ENCODE measurements at places on chromosomes 3 and 15.

DNA sequence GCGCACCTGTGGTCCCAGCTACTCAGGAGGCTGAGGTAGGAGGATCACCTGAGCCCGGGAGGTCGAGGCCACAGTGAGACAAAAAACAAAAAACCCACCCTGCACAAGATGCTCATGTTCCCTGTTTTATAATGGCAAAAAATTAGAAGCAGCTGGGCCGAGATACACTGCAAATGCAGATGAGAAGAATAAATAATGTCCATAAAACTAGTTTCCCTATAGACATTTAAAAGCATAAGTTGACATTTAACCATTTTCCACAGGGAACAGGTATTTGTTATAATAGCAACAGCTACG lies 537 bp upstream of the SCAP start:
- DNase-seq, result no peak

DNA sequence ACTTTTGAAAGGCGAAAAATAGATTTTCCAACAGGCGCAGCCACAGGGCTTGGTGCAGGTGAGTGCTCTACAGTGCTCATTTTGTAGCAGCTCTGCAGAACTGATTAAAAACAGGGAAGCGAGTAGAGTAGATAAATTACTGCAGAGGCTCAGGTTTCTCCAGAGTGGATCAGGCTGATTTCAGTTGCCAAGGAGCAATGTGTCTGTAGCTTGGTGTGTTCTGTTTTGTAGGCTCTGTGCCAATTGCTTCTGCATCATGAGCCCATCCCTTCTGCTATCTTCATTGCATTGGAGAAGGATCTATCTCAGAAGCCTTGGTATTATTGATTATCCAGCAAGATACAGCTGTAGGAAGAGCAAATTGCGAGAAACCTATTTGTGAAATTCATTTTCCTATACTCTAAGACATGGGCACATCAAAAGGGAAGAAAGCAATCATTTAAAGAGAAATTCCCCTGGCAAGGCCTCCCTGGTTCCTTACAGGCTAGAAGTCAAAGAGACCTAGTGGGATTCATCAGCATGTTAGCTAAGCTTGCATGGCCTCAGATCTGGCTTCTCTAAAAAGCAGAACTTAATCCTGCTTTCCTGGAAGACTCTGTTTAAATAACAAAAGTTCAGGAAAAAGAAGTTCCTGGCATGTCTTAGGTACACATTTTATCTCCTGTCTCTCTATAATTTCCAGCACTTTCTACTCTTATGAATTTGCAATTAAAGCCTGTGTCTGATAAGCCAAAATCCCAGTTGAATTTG lies 432.4 kb upstream of the ATP10A start:
- peak; percentile 20 for DNase-seq

GRCh38 chr3:177471733-177472480 lies 274.6 kb upstream of the TBL1XR1 start:
- no peak for DNase-seq

DNA sequence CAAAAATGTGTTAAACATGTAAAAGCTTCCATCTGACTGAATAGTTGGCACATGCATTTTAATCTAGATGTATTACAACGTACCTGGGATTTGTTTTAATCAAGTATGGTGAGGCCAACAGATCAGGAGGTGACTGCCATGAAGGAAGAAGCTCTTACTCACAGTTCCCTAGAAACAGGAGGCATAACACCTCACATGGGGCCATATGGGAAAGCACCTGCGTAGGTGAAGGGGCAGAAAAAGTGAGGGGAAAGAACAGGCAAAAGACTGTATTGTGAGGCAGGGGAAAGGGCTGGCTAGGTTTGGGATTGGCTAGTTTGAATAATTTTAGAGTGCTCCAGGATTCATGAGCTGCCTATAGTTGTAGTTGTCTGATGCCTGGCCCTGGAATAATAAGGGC lies 9.6 kb downstream of the SQOR start:
- DNase-seq, result no peak

GRCh38 chr3:41673650-41674049 lies 288.3 kb downstream of the ULK4 start:
- DNase-seq, result no peak

GRCh38 chr3:125019271-125019670 lies 36.5 kb downstream of the HEG1 start:
- no peak for DNase-seq

- DNase-seq, result no peak
Observed at GRCh38 chr3:3353153-3353552, 173.7 kb upstream of the CRBN start.

All from eye (tissue), 1 donor.